ENCODE measurements at places on chromosomes 3 and 15.

- no peak for DNase-seq
Measured at GRCh38 chr15:25734680-25735355, 128.3 kb downstream of the ATP10A start.

DNA sequence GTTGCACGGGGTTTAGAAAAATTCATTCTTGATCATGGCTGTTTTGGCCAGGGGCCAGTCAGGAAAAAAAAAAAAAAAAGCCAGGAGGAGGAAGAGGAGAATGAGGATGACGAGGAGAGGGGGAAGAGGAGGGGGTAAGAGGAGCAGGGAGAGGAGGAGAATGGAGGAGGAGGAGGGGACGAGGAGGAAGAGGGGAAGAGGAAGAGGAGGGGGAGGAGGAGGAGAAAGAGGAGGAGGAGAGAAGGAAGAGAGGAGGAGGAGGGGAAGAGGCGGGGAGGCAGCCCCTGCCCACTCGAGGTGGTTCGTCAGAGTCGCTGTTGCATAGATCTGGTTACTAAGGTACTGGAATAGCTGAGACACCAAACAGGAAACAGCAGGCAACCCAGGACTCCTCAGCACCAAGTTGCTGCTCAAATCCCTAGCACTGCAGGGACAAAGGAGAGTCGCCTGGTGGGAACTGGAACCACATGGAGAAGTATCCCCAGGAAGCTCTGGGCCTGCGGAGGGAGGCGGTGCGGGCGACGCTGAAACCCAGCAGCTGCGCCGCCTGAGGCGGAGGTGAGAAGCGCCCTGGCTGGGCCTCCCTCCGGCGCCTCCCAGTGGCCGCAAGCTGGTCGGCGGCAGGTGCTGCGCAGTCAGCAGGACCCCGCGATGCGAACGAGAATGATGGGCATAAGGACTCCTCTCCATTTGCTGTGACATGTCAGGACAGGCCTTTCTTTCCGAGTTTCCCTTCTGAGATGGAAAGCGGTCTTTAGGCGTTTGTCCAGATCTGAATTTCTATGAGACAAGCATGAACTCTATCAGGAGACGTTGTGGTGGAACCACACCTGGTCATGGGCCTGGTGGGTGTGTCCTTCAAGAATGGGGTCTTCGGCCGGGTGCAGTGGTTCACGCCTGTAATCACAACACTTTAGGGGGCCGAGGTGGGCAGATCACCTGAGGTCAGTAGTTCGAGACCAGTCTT lies 17.5 kb downstream of the FAM240A start:
- peak; percentile 57 for DNase-seq

- no peak for DNase-seq
Measured at GRCh38 chr15:81160312-81161159, 26.5 kb downstream of the CFAP161 start.

- DNase-seq = no peak
Measured at GRCh38 chr3:49058011-49058410, 28.8 kb upstream of the IMPDH2 start.

GRCh38 chr3:169213956-169214355 lies 449.6 kb downstream of the MECOM start:
- no peak for DNase-seq

DNA sequence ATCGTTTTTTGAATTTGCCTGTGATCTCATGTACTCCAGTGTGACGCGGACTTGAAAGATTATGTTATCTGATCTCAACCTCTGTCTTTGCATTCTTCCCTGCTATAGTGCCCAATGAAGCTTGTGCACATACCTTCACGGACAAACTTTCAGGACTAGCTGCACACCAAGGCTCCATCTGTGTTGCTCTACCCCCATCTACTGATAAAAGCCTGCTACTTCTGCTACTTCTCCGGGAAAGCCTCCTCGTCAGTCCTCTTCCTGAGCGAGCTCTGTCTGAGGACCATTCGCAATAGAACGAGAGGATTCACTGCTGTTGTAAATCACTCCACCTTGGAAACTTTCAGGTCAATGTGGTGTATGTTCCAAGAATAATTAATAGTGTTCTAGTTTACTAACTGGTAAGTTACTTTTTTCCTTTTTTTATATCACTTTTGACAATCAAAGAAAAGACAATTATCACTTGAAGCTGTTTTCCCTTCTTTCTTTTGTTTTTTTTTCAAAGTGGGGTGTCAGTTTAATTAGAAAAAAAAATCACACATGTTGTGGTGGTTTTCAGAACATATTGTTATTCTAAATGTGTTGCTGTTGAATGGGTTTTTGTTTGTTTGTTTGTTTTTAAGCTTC lies 217.6 kb downstream of the ARRDC4 start:
- peak; percentile 5 for DNase-seq

DNA sequence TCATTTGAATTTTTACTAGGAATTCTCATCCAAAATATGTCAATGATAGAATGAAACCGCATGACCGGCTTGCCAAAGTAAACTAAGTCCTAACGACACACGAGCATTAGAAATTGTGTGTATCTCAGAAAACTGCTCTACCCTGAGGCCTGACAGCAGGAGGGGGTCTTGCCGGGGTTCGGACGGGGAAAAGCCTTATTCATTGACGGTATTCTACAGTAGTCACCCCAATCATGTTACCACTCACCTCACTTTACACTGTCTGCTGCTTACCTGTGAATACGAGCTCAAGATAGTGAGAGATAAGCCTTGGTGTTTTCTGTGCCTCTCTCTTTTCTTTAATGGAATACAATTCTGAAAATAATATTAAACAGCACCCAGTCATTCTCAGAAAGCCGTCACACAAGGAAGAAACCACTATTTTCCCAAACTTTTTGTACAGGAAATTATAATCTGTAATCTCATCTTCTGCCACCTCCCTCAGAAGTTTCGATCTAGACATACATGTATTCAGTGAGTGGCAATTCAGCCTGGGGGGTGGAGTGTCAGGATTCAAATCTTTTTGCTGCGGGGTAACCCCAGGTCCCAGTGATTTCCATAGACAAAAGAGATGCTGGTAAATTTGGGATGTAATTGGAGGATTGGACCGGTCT lies 492 bp upstream of the FAM43A start:
- DNase-seq = no peak

- no peak for DNase-seq
Measured at GRCh38 chr15:58604455-58604923, 145.0 kb downstream of the ADAM10 start.

DNA sequence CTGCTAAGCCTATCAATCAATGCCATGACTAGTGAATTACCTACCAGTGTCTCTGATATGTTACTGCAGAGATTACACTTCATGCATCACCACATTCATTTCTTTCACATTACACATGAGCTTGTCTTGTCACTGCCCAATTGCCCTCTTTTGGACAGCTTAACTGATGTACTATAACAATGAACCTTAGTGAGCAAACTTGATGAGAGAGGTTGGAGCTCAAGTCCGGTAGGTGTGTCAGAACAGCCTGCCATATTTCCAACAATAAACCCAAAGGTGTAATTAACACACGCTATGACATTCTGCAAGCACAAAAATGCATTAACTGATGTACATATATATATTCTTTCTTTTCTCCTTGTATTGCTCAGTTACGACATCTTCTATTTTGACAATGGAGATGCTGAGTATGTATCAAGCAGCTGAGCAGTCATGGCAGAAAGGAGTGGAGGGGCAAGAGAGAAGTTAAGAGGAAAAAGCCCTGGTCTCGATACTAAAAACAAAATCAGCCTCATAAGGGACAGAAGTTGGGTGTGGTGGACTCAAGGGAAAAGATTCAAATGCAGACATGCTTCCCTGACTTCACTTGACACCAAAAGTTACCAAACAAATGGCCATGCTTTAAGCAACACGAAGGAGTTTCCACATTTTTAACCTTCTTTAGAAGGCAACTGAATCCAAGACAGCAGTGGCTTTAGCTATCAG lies 538.2 kb downstream of the FOXP1 start:
- no peak for DNase-seq

DNA sequence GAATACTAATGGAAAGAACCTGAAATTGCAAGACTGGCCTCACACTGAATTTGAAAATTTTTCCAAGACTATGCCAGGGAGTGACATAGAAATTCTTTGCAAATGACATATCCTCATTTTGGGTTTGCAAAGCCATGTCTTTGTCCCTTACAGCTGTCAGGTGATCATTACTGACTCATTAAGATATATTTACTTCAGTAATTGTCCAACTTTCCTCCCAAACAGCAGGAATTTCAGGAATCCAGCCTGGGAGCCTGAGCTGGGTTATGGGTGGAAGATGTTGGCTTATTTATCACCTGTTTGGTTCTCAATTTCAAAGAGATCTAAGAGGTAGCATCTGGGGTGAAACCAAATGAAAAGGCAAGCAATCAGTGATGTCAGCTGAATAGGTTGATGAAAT lies 111.6 kb upstream of the ACP3 start:
- no peak for DNase-seq

DNA sequence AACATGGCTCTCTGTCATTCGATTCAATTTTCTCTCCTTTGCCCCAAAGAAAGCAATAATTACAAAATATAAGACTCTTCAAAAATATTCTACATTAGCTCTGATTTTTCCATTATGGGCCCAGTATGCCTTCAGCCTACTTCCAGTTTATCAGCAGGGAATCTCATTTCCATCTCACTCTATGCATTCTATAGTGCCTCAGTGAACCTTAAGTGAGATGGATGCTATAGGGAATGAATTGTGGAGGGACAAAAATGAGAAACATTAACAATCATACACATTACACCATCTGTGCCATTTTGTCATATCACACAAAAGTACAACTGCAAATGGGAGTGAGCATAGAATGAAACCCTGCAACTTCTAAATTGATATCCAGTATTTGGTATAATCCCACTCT lies 50.7 kb upstream of the TSPAN3 start:
- DNase-seq = no peak

DNA sequence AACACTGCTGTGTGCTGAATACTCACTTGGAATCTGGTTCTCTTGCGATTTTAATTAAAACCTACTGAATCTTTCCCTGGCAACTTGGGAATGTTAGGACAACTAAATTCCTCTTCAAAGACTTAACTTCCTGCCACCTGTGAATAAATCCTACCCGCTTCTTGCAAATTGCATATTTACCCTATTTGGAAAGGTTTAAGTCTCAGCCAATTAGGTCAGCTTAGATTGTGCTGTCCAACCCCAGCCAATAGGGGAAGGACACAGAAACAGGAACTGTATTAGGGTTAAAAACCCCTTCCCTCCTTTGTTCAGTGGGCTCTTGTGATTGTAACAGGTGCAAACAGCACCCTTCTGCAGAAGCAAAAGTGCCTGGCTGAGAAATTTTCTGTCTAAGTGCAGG lies 38.6 kb upstream of the FSTL1 start:
- DNase-seq = no peak

- DNase-seq = no peak
Measured at GRCh38 chr3:19934098-19934566, at the start of gene EFHB. Gene EFHB (minus strand): TSS chr3:19934217. CDS start chr3:19934018, 199 bp downstream.

GRCh38 chr3:108300103-108300849 lies 3.9 kb downstream of the HHLA2 start:
- DNase-seq = no peak

DNA sequence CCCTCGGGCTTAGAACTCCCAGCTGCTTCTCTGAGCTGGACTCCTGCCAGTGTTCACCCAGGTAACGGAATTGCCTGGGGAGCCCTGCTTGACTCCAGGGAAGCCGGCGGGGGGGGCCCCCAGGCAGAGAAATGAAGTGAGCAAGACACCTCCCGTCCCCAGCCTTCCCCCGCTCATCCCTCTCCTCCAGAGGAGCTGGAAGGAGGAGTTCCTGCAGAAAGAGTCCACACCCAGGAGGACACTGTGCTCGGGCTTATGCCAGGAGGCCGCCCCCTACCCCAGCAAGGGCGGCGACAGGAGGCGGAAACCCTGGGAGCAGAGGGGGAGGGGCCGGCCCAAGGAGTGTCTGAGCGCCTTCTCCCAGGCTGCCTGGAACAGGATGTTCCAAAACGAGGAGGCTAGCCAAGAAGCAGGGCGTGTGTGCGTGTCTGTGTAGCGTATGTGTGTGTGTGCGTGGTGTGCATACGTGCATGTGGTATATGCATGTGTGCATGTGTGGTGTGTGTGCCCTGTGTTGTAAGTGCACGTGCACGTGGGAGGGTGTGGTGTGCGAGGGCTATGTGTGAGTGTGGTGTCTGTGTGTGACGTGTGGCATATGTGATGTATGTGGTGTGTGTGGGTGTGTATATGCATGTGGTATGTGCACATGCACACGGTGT lies 511.3 kb downstream of the SHQ1 start:
- no peak for DNase-seq

DNA sequence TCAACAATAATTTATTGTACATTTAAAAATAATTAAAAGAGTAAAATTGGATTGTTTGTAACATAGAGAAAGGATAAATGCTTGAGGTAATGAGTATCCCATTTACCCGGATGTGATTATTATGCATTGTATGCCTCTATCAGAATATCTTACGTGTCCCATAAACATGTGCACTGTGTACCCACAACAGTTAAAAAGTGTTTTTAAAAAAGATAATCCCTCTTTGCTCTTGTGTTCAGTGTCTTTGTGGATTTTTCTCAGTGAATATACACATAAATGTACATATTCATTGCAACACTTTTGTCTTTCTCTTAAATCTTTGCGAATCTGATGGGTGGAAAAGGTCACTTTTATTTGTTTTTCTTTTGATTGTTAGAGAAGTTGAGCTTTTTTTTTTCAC lies 20.4 kb downstream of the YEATS2 start:
- DNase-seq = no peak

GRCh38 chr3:162776148-162776547 lies 1279.5 kb downstream of the OTOL1 start:
- no peak for DNase-seq

- no peak for DNase-seq
Measured at GRCh38 chr3:73571238-73571794, 53.4 kb downstream of the PDZRN3 start.

DNA sequence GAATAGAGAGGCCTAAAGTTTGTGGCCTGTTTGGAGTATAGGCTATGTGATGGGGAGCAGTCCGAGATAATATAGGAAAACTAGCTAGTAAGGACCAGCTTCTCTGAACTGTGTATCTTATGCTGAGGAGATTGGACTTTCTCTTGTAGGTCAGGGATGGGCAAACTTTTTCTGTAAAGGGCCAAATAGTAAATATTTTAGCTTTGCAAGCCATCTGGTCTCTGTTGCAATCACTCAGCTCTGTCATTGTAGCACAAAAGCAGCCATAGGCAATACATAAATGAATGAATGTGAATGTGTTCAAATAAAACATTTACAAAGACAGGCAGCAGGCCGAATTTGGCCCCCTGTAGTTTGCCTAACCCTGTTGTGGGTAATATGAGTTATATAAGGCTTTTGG lies 24.5 kb downstream of the TMOD3 start:
- DNase-seq = no peak

DNA sequence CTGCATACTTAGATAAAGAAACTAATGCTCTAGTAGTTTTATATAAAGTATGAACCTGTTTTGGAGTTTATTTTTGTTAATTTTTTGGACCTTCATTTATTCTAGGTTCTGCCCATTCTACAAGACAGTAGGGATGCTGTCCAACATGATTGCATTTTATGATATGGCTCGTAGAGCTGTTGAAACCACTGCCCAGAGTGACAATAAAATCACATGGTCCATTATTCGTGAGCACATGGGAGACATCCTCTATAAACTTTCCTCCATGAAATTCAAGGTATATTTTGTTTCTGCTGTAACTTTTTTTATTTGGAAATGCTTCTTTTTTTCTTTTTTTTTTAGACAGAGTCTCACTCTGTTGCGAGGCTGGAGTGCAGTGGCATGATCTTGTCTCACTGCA lies 33.3 kb upstream of the GRAMD1C start:
- DNase-seq = no peak

- DNase-seq = no peak
Measured at GRCh38 chr15:40058476-40059140, 19.6 kb upstream of the SRP14 start.

Data from anterior cingulate cortex (tissue), 58 donors.